Epithelial cell of alveolus of lung (primary cell): ENCODE measurements at places on chromosomes 1 and 21. TPM values are rescaled to one million over a fixed set of nuclear protein-coding genes. Genes with fewer than 3 reads are reported as not detected.

C1orf94 gene
- total RNA-seq = not detected in 2 replicates

ZNF436 gene
- 8.0 and 14.3 TPM in 2 replicates for total RNA-seq

ZNF593OS gene
- not detected in 2 replicates for total RNA-seq

NES gene
- 34.3 and 110 TPM in 2 replicates for total RNA-seq

CRABP2 gene
- total RNA-seq = 38.1 and 68.6 TPM in 2 replicates
